ENCODE measurements at places on chromosomes 3 and 15. TPM values are rescaled to one million over a fixed set of nuclear protein-coding genes. Genes with fewer than 3 reads are reported as not detected.

Gene CAMP
- total RNA-seq: 17.2 TPM

Gene EOMES
- total RNA-seq: 1.3 TPM

Gene CPA3
- 2.6 TPM for total RNA-seq

Gene SLITRK3
- 4.7 TPM for total RNA-seq

Gene THPO
- 0.40 TPM for total RNA-seq

Gene GRK7
- total RNA-seq: 0.22 TPM

Gene CASR
- total RNA-seq: 0.11 TPM

Gene CSPG5
- total RNA-seq: 87.0 TPM

Gene LRRIQ4
- total RNA-seq: 0.28 TPM

Gene HRG
- total RNA-seq: not detected

Gene SHC4
- 11.0 TPM for total RNA-seq

Gene SERPINI2
- 6.3 TPM for total RNA-seq

Gene RBSN
- 40.4 TPM for total RNA-seq

Gene RBP2
- total RNA-seq: not detected

GRCh38 chr3:47010111-47010712 is 30.7 kb downstream of the NBEAL2 start:
- DNase-seq: no peak

DNA sequence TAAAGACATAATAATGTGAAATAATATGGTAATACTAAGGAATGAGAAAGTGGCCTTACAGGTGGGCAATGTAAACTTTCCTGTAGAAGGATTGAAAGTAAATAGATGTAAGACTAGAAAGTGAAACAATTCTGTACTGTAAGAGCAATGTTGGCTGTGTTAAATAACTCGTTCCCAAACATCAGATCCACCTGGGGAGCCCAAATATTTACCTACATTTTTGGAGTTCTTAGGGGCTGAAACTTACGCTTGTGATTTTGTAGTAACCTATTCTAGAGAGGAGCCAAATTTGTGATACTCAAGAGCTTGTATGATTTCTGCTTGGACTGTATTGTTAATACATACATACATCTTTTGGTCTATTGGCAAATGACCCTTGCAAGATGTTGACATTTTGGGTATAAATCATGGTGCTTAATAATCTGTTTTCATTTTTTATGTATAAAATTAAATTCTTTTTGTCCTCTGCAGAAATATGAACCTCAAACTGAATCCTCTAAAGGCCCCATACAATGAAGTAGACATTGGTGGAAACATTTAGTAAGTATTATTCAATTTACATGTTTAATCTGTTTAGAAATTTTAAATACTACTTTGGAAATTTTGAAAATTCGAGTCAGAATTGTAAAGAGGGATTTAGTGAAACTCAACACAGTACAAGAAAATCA is 8.5 kb upstream of the CHD2 start:
- no peak for DNase-seq

DNA sequence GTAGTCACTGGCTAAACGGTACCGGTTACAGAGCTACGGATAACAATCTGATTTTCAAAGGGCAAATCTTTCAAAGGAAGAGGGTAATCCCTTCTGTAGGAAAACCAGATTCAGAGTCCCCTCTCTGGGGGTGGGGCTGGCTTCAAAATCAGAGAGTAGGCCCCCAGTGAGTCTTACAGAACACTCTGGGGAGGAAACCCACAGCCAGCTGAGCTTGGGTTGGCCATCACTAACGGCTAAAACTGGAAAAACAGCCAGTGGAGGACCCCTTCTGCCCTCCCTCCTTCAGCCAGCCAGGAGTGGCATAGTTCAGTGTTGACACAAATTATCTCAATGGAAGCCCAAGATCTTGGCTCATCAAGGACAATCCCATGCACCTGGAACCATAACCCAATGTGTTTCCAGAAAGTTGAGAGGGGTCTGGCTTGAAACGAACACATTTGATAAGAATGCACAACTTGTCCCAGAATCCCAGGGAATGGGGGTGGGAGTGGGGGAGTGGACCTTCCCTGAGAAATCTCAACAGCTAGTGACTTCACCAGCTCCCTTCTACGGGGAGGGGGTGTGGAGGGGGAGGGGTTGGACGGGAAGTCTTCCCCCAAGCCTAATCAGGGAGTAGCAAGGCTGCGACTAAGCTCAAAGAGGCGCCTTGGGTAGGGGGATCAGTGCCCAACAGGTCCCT is 1.0 kb downstream of the RASL12 start:
- DNase-seq: no peak

DNA sequence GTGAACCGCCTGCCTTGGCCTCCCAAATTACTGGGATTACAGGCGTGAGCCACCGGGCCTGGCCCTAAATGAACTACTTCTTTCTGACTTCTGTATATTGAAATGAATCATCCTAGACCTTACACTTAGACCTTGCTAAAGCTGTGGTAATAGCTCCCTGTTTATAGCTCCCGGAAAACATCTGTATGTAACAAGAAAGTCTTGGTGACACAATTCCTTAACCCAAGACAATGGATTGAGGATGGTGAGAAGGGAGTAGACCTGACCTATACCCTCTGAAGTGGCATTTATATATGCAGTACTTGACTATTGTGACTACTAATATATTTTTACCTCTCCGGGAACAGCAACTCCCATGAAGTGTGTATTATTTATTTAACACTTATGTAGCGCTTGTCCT is 48.0 kb upstream of the TBL1XR1 start:
- DNase-seq: no peak

- no peak for DNase-seq
Observed at GRCh38 chr3:2485027-2485375, 386.3 kb downstream of the CNTN4 start.

DNA sequence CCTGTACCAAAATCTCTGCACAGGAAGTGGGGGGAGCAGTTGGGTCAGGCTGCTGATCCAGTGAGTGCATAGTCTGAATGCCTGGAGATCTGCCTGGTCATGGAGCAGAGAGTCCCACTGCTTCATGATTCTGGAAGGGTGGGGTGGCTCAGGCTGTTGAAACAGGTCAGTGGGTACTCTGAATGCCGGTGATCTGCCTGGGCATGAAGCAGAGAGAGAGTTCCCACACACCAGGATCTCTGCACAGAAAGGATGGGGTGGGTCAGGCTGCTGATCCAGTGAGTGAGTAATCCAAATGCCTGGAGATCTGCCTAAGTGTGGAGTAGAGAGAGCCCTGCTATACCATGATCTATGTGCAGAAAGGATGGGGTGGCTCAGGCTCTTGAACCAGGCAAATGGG is 16.1 kb upstream of the GCSAM start:
- no peak for DNase-seq

- DNase-seq: no peak
Observed at GRCh38 chr15:49200347-49200746, 30.3 kb downstream of the GALK2 start.

DNA sequence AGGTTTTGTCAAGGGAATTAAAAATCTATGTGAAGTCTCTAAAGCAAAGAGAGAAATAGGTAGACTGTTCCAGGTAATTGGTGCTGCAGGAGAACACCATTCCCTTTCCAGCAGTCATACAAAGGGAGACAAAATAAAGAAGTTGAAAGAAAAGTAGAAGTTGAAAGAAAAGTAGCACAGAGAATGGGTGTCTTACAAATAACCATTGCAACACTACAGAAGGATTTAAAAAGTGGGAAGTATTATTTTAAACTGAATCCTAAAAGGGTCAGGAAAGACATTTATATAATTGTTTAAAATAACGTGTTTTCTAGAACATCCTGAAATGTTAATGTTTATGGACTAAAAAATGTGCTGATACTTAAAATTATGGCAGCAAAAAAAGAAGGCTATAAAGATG is 223.8 kb downstream of the RSRC1 start:
- no peak for DNase-seq

GRCh38 chr3:147472846-147473245 is 63.7 kb downstream of the ZIC1 start:
- DNase-seq: no peak

DNA sequence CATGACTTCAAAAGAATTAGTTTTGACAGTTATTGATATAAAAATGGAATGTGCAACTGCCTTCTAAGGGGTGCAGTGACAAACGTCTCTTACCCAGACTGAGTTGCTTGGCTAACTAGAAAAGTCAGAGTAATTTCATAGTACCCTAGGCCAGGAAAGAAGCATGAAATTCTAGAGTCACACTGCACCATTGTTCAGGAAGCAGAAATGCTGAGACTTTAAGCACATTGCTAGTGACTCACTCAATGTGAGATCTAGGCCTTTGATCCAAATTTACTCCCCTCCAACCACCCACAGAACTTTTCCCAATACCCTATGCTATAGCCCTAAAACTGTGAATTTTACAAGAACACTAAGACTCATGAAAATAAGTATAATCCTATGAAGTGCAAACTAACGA is 110.8 kb downstream of the DUT start:
- DNase-seq: no peak

GRCh38 chr3:192850451-192850981 is 67.1 kb downstream of the MB21D2 start:
- DNase-seq: no peak

DNA sequence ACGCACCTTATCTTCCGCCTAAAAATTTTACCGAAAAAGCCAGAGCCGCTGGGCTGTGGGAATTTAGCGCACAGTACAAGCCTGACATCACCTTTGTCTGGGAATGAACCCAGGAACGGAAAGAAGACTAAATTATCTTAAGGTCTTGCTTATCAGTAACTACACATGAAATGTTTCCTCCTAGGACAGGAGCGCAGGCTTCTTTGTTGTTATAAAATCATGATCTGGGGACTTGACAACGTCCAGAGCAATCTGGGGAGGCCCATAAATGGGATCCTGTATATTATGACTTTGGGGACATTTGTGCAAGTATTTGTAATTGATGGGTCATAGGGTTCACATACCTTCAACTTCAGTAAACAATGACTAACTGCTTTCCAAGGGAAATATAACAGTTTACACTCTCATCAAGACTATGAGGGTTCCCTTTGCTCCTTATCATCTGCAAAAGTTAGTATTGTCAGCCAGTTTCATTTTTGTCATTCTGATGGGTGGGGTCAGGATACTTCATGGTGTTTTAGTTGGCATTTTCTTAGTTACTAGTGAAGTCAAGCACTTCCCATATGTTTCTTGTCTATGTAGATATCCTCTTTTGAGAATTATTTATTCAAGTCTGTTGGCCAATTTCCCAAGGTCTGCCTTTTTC is 213.9 kb upstream of the PFN2 start:
- DNase-seq: no peak

DNA sequence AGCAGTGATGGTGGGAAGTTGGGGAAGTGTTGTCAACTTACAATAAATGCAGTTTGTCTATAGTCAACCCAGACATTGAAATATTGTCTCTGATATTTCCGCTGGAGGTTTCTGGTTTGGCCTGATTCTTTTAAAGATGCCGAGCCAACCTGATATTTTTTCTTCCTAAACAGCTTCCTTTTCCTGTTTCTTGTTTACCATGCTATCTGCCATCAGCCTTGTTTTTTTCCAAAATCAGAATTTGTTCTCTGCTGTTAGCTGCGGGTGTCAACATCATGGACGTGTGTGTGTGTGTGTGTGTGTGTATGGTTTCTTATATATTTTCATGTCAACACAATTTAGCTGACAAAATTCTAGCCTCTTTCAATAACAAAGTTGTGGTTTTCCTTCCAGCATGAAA is 41.2 kb upstream of the XCR1 start:
- DNase-seq: no peak

GRCh38 chr15:36005542-36005941 is 459.6 kb upstream of the DPH6 start:
- DNase-seq: no peak

GRCh38 chr15:89383365-89384175 is 48.9 kb upstream of the POLG start:
- DNase-seq: no peak

DNA sequence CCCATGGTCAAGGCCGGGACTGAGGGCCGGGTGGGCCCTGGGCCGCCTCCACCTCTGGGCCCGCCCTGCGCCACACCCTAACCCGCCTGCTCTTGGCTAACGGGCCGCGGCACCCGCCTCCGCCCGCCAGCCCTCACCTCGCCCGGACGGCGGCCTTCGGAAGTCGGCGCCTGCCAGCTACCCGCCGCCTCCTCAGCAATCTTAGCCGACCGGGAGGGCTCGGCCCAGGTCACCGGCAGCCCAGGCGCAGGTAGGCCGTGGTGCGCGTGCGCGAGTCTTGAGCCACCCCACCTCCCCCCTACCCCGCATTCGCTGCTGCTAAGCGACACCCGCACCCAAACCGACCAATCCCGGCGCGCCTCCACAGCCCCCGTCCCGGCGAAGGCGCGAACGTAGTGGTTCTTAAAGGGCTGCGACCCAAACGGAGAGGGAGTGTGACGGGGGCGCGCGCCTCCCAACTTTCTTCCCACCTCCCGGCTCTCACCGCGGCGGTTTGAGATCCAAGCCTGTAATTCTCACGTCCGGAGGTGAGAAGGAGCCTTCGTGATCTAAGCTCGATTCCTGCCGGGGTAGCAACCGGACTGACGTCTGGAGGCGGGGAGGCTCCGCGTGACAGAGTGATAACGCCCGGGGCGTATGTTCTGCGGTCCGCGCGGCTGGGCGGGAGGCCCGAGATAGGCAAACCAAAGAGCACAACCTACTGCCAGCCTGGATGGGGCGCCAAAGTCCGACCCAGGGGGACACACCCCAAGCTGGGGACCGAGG is at the start of gene SEC22C:
TSS of gene SEC22C (minus strand) at position 259 of the 765 bp plus-strand sequence. CDS start 12,921 bp downstream, outside the sequence.
- peak; percentile 91 for DNase-seq

DNA sequence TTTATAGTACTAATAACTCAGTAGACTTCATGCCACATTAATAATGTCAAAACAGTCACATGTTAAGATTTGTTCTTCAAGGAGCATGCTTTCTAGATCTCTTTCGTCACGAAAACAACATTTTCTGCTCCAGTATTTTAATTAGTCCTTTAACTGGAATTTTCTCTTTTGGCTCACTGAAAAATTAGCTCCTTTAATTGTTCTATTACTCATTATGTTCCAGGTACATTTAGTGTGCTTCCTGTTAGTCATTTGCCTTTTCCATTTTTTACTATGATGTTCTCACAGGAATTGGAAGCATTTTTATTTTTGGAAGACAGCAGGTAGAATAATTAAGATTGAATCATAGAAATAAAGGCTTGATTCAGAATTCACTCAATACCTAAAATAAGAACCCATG is 111.2 kb downstream of the SLC9A9 start:
- no peak for DNase-seq

GRCh38 chr15:67066041-67066958 is 898 bp downstream of the SMAD3 start:
- DNase-seq: peak; percentile 62

All from spinal cord (tissue), 10 donors.